ENCODE measurements at places on chromosomes 3 and 15.

DNA sequence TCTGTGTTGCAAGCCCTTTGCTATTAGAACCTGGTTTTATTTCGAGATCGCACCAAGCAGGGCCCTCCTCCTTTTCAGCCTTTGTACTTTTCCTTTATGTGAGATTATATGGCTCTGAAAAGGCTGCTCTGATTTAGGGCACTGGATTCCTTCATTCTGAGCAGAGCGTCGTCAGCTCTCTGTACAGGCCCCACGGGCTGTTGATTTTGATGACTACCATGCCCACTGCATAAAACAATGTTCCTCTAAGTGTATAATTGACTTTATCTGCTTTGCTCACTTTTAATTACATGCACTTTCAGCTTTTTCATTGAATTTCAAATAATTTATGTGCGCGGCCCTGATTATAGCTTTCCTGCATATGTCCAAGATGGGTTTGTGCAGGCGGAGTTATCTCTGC, 4.4 kb upstream of the PSMD6 start:
- no peak for DNase-seq

GRCh38 chr3:11907667-11908660, 61.3 kb upstream of the TAMM41 start:
- DNase-seq: no peak

- DNase-seq: no peak
Observed at GRCh38 chr3:30696403-30696819, 90.0 kb downstream of the TGFBR2 start.

DNA sequence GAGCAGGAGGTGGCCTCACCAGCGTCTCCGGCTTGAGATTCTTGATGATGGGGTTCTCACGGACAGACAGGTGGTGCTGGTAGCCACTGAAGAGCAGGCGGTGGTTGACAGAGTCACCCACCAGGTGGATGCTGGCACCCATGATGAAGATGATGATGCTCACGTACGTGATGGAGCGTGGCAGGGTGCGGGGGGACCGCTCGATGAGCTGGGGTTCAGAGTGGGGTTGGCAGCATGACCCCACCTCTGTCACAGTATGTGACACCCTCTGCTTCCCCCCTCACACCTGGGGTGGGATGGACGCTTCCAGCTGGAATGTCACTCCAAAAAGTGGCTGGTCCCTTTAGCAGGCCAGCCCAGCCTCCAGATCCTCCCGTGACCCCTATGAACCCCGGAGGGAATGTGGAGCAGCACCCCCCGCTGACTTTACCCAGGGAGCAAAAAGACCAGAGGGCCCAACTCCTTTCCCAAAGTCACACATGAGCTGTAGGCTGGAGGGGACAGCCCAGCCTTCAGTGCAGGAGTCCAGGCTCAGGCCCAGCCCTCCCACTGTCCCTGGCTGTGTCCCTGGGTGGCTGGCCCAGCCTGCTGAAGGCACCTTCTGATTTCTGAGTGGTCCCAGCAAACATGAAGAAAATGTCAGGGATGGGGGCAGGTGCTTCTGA, 6.7 kb upstream of the CALML4 start:
- no peak for DNase-seq

- no peak for DNase-seq
Observed at GRCh38 chr3:23888617-23889228, 28.1 kb downstream of the NKIRAS1 start.

GRCh38 chr3:52395503-52395865, 49.4 kb downstream of the SEMA3G start:
- DNase-seq: no peak

DNA sequence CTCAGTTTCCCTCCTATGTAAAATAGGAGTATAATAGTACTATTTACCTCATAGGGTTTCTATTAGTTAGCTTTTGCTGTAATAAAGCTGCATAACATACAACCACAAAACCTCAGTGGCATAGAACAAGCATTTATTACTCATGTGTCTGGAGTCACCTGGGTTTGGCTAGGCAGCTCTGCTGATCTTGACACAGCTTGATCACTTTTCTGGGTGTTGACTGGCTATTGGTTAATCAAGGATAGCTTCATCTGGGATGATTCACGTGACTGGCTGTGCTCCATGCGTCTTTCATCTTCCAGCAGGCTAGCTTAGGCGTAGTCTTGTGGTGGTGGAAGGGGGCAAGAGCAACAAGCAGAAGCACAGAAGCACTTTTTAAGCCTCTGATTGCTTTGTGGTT, 112.6 kb downstream of the SQOR start:
- DNase-seq: no peak

- no peak for DNase-seq
Observed at GRCh38 chr3:111035902-111036301, 35.7 kb upstream of the NECTIN3 start.

GRCh38 chr3:61664105-61664482, 102.7 kb downstream of the PTPRG start:
- no peak for DNase-seq

- no peak for DNase-seq
Observed at GRCh38 chr3:170732660-170733245, 137.2 kb downstream of the RPL22L1 start.

DNA sequence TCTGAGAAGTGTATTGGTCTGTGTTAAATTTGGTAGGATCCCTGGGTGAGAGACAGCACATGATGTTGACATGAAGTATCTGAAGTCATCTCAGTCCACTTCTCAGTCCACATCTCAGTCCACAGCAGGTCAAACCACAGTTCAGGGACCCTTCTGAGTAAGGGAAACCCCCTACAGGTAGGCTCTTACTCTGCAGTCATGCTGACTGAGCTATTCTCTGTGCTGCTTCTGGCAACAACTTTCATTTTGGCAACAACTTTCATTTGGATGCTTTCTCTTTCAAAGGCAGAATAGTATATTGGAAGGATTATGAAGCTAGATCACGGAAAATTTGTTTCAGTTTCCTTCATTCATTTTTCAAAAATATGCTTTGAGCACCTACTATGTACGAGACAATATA, 178.2 kb upstream of the GOLIM4 start:
- DNase-seq: no peak

DNA sequence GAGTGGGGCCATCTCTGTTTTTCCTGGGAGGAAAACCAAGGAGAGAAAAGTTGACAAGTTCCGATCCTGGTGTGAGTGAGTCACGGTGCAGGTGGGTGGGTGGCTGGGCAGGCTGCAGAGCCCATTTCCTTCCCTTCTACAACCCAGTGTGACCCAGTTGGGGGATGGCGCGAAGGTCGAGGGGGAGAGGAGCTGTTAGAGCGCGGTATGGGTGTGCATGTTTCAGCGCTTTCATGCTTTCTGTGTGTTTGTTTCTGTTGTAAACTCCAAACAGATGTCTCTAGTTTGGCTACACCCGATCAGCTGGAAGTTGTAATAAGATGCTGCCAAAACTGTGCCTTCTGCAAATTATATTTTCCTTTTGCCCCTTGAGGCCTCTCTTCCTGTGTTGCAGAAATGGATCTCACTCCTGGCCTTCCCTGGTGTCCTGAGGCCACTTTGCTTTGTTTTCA, 3.8 kb downstream of the FAM43A start:
- DNase-seq: no peak

- no peak for DNase-seq
Observed at GRCh38 chr3:80338366-80338765, 570.6 kb upstream of the ROBO1 start.

- DNase-seq: no peak
Observed at GRCh38 chr15:98609144-98609852, 39.0 kb upstream of the IGF1R start.

DNA sequence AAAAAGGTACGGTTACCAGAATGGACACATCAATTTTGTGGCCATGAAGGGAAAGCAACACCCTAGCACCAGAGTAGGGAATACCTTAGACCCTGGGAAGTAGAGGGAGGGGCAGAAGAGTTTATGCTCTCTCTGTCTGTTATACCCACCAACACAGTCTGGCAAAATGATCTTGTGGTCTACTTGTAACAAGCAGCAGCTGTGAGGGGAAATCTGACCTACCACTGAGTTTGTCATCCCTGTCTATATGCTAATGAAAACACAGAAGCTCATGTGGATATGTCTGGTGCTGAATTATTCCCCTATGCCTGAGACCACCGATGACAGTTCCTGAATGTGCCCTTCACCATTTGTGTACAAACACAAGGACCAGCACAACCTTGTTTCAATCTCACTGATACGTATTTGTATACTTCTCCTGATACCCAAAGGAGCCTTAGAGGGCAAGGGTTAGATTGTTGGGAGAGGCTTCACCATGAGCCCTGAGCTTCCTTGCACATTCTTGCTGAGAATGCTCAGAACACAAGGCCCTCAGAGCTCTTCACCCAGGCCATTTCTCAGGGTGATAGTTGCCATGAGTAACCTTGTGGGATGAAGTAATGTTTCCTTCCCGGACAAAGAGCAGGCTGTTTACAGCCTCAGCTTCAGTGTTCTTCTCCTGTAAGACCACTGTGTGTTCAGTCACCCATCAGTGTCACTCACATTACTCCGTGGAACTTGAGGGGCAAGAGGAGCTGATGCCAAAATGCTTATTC, 24.7 kb upstream of the ZNF639 start:
- no peak for DNase-seq

- DNase-seq: no peak
Observed at GRCh38 chr15:42932833-42933515, 12.4 kb upstream of the TTBK2 start.

DNA sequence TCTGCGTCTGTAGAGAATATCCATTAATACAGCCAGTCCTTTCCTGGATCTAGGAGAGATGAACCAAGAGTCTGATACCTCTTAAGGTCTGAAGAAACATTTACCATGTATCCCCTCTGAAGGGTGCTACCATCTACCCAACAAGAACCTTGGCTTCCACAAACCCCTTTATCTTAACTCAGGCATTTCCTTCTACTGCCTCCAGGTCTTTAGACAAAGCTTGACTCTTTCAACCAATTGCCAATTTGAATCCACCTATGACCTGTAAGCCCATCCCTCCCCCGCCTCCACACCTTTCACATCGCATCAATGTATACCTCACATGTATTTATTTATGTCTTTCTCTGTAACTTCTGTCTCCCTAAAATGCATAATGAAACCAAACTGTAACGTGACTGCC, 139.5 kb downstream of the SNRK start:
- no peak for DNase-seq

GRCh38 chr15:25776071-25776746, 86.9 kb downstream of the ATP10A start:
- no peak for DNase-seq

GRCh38 chr3:71565316-71565715, 18.2 kb downstream of the FOXP1 start:
- no peak for DNase-seq

GRCh38 chr3:36827133-36827532, 62.8 kb upstream of the DCLK3 start:
- no peak for DNase-seq

DNA sequence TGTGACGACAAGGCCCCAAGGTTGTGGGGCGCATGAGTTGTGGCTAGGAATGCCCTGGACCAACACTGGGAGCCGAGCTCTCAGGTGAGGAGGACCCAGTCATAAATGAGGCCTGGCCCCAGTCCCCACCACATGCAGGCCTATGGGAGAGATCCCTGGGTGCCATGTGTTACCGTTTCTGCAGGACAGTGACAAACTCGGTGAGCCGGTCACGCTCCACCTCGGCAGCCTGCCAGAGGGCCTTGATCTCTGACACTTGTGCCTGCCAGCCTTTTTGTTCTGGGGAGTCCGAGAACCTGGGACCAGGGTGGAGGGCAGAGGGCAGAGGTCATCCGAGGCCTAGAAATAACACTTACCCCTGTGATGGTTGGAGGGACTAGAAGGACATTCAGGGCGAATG, 27.7 kb upstream of the HHATL start:
- DNase-seq: no peak

DNA sequence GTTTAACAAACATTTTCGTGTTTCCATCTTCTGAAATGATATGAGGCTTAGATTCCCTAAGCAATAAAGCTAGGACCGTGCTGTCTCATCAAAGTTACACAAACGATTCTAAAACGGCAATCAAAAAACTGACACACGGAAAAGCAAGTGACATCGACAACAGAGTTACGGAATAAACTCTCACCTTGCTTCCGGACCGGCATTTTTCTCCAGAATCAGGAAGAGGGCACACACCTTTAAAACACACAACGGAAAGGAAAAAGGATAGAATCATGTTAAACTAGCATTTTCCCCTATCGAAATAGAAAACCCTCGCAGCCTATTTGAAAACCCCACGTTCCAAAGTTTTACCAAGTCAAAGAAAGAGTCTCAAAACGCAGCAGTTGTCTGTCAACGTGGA, 1.4 kb downstream of the DLG1 start:
- no peak for DNase-seq

- no peak for DNase-seq
Observed at GRCh38 chr3:120875989-120876388, 32.0 kb upstream of the STXBP5L start.

DNA sequence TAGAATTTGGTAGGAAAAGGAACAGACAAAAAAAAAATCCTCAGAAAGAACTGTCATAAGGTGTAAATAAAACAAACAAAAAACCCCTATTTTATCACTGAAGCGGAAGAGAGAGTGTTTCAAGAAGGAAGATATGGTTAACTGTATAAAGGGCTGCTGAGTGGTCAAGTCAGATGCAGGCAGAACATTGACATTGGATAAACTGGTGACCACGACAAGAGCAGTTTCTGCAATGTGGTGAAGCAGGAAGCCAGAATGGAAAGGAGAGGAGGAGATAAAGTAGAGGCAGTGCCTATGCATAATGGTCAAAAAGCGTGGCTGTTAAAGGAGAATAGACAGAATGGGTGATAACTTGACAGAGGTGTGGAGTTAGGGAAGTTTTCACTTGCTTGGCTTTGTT, 75.3 kb downstream of the CYP19A1 start:
- DNase-seq: no peak

- no peak for DNase-seq
Observed at GRCh38 chr15:64845831-64846595, 4.3 kb downstream of the PLEKHO2 start.

GRCh38 chr3:187758318-187758955, 13.2 kb upstream of the BCL6 start:
- DNase-seq: no peak

- DNase-seq: peak; percentile 30
Observed at GRCh38 chr3:36893137-36893557, 51.7 kb downstream of the TRANK1 start.

DNA sequence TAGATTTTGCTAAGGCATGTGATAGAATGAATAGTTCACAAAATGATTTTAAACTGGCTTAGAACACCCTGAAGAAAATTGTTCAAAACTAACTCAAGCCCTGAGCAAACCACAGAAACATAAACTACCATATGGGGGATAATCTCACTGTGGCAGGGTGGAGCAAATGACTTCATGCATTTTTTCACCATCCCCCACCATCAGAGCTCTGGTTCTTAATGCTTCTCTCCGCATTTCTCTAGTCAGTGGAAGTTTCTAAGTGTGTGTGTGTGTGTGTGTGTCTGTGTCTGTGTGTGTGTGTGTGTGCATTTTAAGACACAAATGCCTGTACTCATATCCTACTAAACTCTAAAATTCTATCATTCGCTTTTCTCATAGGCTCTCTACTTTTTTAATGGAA, 107.1 kb upstream of the PHLDB2 start:
- DNase-seq: no peak

GRCh38 chr15:47773143-47773542, 55.8 kb downstream of the SEMA6D start:
- DNase-seq: no peak

Data from activated CD4-positive, alpha-beta T cell treated with anti-CD3 and anti-CD28 coated beads, Interleukin-2, amount 50 U/mL, for 4 hours (primary cell).